ENCODE measurements at places on chromosomes 7 and 10.

DNA sequence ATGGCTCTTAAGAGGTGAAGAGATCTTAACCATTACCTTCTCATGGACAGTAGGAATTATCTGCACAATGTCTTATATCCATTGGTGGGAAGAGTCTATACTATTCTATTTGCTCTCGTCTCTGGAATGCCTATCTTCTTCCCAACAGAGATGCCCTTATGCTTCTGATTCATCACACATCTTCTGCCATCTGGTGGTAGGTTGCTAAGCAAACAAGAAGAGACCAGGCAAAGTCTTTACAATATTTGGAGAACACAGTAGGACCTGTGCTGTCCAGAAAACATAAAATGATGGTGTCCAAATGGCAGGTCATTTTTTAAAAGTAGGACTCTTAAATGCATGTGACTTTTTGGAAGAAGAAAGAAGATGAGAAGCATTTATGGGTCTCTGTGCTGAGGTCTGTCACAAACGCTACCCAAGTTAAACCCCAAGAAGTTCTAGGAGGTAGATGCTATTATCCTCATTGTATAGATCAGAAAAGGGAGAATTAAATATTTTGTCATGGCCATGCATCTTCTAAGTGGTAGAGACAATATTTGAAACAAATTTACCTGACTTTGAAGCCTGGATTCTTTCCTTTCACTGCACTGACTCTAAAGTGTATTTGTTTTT is 67.8 kb upstream of the NXPH1 start:
- no peak for DNase-seq

DNA sequence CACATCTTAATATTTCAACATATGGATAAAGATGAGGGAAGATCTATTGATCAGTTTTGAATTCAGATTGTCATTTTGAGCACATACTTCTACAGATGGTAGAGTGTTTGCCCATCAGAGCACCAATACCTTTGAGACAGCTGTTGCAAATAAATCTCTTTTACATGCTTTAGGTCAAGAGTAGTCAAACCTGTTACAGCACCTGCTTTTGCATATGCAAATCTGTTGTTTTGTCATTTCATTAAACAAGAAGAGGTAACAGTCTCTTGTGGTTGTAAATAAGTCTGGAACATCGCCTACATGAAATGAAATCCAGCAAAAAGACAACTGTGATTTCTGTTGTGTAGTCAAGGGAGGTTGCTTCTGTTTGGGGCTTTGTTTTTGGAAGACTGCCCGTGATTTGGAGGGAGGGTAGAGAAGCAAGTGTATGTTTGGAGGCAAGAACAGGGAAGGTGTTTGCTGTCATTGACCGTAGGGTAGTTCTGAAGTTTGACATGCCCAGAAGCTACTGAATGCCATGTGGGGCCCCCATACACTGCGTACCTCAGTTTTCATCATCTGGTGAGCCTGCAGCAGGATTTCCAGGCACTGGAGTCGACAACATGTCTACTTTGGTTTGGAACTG is 233.6 kb upstream of the PPP1R3A start:
- DNase-seq = no peak

DNA sequence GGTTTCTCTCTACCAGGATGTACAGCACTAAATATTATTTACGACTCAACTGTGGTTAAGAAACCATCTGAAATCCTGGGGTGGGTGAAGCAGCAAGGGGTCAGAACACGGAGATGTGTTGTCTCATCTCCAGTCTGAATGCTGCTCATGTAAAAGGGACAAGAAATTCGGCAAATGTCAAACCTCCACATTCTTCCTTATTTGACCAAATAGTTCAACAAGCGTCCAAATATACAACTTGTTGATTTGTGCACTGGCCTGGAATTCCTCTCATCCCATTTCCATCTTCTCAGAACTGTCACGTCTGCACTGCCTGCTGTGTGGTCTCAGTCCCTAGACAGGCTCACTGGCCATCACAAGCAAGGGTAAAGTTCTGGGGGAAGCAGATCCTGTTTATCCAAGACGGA is 520.0 kb downstream of the PARD3 start:
- DNase-seq = no peak

DNA sequence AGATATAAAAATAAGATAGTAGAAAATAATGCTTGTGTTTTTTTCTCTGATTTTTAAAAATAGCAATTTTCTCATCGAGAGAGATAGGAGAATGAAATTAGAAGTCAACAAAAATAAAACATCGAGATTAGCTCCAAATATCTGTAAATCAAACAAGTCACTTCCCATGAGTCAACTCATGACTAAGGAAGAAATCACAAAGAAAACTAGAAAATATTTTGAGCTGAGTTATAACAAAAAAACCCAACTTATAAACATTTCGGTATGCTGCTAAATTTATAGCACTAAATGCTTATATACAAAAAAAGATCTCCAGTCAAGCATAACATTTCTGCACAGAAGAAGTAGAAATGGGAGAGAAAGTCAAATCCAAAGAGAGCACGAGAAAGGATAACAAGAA is 140.1 kb downstream of the ITGA8 start:
- no peak for DNase-seq

DNA sequence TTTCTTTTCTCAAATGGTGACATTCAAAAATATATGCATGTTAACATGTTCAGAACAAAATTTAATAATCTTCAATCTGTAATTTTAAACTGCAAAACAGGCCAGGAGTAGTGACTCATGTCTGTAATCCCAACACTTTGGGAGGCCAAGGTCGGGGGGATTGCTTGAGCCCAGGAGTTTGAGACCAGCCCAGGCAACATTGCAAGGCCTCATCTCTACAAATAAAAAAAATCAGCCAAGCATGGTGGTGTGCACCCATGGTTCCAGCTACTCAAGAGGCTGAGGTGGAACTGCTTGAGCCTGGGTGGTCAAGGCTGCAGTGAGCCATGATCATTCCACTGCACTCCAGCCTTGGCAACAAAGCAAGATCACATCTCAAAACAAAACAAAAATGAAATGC is 394.3 kb downstream of the PARD3 start:
- DNase-seq = no peak

DNA sequence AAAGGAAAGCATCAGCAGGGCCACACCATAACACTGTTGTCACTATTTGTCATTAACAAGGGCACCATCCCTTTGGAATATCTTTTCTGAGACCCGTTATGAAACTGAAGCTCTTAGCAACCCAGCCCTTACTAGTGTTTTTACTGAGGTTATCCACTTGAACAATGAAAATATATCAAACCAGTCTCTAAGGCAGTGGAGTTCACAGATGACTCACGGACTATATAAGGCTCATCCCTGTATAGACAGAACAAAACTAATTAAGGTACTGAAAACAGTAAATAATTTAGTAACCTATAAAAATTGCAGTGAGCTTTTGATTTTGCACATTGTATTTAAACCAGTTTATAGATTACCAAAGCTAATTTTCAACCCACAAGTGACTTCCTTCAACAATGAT is 196.0 kb downstream of the ELAPOR2 start:
- DNase-seq = no peak

DNA sequence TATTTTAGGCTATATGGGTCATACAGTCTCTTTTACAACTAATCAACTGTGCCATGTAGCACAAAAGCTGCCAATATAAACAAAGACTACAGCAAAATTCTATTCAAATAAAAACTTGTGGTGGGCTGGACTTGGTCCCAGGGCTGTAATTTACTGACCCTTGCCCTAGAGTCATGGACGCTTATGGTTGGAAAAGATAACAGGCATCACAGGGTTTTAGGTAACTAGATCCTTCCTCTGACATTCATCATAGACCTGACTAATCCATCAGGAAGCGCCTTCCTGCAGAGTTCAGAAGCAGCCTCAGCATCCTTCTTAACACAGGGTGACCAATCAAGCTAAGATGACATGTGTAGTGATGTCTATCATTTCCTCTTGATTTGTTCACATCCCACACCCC is 40.2 kb upstream of the GPAM start:
- no peak for DNase-seq

DNA sequence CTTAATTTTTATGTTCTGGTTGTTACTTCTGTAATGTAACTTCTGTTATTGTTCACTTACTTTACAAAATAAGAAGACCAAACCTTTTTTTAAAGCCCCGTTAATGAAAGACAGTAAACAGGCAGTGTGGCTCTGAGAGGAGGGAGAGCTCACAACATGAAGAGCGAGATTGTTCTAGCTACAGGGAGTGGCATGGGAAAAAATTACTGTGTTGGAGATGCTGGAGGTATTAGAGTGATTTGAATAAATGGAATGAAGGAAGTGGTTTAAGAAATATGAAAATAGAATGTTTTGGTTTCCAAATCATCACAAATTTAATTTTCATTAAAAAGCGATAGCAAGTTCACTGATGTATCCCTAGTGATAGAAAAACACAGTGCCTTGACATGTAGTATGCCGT is 31.8 kb downstream of the REEP3 start:
- no peak for DNase-seq

DNA sequence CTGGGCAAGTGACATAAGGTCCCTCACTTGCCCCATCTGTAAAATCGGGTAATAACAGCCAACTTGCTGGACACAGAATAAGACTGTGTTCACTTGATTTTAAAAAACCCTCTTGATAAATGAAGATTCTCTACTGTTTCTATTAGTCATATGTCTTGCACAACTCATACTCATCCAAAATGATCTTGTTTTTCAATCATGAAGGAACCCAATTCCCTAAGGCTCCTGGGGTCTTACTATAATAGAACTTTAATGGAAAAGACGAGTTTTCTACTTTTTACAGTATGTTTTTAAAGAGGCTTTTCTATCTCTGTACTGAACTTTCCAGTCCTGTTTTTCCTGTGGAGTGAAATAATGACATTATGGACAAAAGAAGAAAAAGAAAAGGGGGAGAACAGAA is 103.8 kb downstream of the ARID5B start:
- no peak for DNase-seq

Measured in activated naive CD4-positive, alpha-beta T cell (primary cell).